CD4-positive, alpha-beta T cell (primary cell): ENCODE measurements at places on chromosomes 5 and 9.
A peak's percentile ranks its signal among the peaks of the same experiment; 100 is the strongest.

- H3K4me3 ChIP-seq, result no peak overlapping the region
- H3K36me3 ChIP-seq, result no peaks in the 10 kb centered on the region
- no peaks in the 10 kb centered on the region for H3K4me1 ChIP-seq
- H3K27ac ChIP-seq, result no peak overlapping the region
- no peak for DNase-seq
Observed at GRCh38 chr9:116002181-116002580, 151.4 kb upstream of the PAPPA start.

GRCh38 chr5:119032656-119033055 is 38.2 kb upstream of the DMXL1 start:
- H3K4me1 ChIP-seq, result peaks cover 9% of the 10 kb centered on the region
- no peak overlapping the region for H3K4me3 ChIP-seq
- no peak overlapping the region for H3K27ac ChIP-seq

DNA sequence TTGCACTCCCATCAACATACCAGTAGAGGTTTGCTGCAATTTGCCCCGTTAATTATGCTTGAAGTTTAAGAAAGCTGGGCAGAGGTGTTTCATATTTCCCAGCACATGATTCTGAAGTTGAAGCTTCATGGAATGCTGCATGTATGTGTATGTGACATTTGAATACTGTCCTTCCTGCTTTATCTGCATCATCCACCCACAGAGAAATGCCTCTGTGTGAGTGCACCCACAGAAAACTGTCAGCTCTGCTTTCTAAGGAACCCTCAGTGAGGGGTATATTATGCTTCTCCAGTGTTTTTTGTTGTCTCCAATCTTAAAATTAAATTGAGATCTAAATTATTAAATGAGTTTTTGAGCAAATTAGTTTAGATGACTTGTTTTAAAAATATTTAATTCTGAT is 358.1 kb upstream of the PIK3R1 start:
- H3K4me3 ChIP-seq, result no peak overlapping the region
- no peak overlapping the region for H3K27ac ChIP-seq
- no peaks in the 10 kb centered on the region for H3K4me1 ChIP-seq
- no peak for DNase-seq
- H3K36me3 ChIP-seq, result no peaks in the 10 kb centered on the region

GRCh38 chr9:11318946-11319345 is 706.1 kb upstream of the PTPRD start:
- no peaks in the 10 kb centered on the region for H3K4me1 ChIP-seq
- H3K27ac ChIP-seq, result no peak overlapping the region
- H3K27me3 ChIP-seq, result no peaks in the 10 kb centered on the region
- DNase-seq, result no peak

- DNase-seq, result no peak
- no peak overlapping the region for H3K4me3 ChIP-seq
- H3K27me3 ChIP-seq, result no peaks in the 10 kb centered on the region
- H3K27ac ChIP-seq, result no peak overlapping the region
Observed at GRCh38 chr9:23123048-23123632, 676.5 kb downstream of the DMRTA1 start.

GRCh38 chr5:177620560-177620959 is 20.6 kb downstream of the B4GALT7 start:
- no peaks in the 10 kb centered on the region for H3K4me1 ChIP-seq
- peaks cover 46% of the 10 kb centered on the region for H3K36me3 ChIP-seq
- no peaks in the 10 kb centered on the region for H3K27me3 ChIP-seq
- no peak for DNase-seq

DNA sequence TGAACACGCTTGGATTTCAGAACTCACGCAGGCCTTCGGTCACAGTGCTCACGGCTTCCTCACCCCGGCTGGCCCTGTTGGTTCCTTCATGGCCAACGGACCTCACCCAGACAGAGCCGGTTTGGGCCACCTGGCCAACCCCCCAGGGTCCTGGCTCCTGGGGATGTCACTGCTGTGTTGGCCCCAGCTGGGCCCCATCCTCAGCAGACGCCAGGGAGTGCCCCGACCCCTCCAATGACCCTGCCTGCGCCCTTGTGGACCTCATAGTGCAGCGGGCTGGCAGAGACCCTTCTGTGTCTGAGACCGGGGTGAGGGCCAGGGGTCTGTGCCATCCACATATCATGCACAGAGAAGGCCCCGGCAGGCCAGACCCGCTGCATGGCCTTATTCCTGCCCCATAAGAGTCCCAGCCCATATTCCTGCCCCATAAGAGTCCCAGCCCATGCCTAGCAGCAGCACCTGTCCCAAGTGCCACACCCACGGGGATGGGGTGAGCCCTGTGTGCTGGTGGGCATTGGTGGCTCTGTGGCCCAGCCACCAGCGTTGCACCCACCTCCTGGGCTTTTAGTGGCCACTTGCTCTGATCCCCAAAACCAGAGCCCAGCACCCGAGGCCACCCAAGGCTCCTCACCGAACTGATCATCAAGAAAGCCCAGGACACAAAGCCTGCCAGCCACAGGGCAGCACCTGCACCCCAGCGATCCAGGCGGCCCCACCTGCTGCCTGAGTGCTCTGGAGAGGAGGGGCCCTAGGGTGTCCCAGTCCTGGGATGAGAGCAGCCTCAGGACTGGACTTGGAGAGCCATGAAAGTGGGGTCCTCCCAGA is 1.3 kb upstream of the LPCAT1 start:
- H3K27ac ChIP-seq, result no peak overlapping the region
- no peak overlapping the region for H3K4me3 ChIP-seq
- H3K4me1 ChIP-seq, result peaks cover 28% of the 10 kb centered on the region

GRCh38 chr5:116360008-116360853 is 214.4 kb downstream of the SEMA6A start:
- no peaks in the 10 kb centered on the region for H3K27me3 ChIP-seq
- H3K27ac ChIP-seq, result no peak overlapping the region
- no peak overlapping the region for H3K4me3 ChIP-seq
- no peaks in the 10 kb centered on the region for H3K4me1 ChIP-seq
- DNase-seq, result no peak
- no peaks in the 10 kb centered on the region for H3K36me3 ChIP-seq

DNA sequence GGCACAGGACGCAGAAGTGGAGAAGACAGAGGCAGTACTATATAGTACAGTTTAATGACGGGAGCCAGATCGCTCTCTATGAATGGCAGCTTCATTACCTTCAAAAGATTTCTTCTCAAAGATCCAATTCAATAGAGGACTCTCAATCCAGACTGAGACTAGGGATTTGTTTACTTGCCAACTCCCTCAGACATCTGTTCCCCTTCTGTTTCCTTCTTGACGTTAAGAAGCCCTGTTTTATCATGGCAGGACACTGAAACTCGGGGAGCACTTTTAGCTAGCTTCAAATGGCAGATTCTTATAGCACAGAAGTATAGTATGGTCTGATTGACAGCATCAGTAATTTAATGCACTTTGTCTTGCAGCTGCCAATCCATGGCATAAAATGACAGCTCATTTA is 747.3 kb upstream of the C9orf72 start:
- no peak overlapping the region for H3K4me3 ChIP-seq
- no peak for DNase-seq
- no peaks in the 10 kb centered on the region for H3K27me3 ChIP-seq
- H3K36me3 ChIP-seq, result no peaks in the 10 kb centered on the region
- no peaks in the 10 kb centered on the region for H3K4me1 ChIP-seq

DNA sequence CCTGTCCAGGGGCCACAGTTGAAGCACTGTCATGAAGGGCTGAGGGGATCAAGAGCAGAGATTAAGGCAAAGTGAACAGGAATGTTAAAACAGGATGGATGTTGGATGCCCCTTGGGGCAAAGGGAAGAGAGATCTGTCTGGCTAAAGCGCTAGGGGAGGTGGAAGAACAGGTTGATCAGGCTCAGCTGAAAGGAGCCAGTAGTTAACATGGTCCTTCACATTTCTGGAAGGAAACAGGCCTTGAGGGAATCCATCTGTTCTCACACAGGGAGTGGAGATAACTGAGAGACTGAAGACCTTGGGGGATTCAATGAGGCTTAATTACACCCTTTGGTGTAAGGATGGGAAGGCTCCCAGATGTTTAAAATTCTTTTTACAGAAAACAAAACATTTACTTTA is 5.8 kb downstream of the HAPLN1 start:
- DNase-seq, result no peak
- H3K36me3 ChIP-seq, result no peaks in the 10 kb centered on the region
- no peak overlapping the region for H3K27ac ChIP-seq
- no peak overlapping the region for H3K4me3 ChIP-seq
- peaks cover 10% of the 10 kb centered on the region for H3K27me3 ChIP-seq

GRCh38 chr9:74953235-74953751 is 581 bp upstream of the C9orf40 start:
- no peak for DNase-seq
- peak overlapping the region; percentile 66 for H3K27ac ChIP-seq
- H3K4me3 ChIP-seq, result peak overlapping the region; percentile 92
- no peaks in the 10 kb centered on the region for H3K36me3 ChIP-seq
